Esophagus mucosa (tissue), 1 donor: ENCODE measurements at places on chromosomes 16 and 17.

DNA sequence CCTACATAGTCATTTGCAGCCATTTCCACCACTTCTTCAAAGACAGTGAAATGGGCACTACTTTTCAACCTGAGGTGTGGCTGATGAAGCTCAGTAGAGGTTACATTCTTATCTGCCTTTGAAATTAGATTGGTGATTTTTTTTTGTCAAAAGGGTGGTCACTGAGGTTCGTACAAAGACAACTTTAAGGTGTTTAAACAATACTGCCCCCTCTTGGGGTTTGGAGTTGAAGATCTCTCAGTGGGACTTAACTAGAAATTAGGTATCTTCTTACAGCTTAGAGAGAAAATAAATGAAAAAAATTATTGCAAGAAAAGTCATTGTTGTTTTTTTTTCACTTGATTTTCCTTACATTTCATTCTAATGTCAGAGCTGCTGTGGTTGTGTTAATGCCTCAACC, 713.2 kb downstream of the CDH11 start:
- no peak for ATAC-seq

GRCh38 chr17:79230576-79230975, 156.0 kb downstream of the ENGASE start:
- no peak for ATAC-seq

GRCh38 chr17:36213695-36214094, 2.8 kb downstream of the CCL4L2 start:
- ATAC-seq, result no peak

- no peak for ATAC-seq
Measured at GRCh38 chr17:48567209-48567608, 10.9 kb downstream of the HOXB4 start.

DNA sequence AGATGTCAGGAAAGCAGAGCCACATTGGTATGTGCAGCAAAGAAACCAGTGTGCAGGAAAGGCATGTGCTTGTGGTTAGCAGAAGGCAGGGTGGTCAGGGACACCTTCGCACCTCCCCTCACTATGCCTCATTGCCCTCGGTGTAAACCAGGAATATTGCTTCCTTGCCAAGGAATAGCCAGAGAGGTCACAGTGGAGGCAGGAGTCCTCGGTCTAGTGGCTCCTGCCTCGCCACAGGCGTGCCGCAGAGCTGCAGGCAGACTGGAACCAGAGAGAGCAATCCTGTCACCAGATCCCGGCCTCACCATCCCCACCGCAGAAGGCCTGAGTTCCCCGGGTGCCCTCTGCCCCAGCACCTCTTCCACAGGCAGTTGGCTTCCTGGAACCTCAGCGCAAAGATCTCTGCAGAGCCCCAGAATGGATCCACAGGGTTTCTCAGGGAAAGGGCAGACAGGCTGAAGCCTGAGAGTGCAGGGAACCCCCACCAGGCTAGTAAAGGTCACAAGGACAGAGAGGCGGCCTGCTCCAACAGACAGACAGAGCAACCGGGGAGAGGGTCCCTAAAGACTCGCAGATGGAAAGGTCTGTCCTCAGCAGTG, 21.6 kb downstream of the CCDC182 start:
- ATAC-seq, result no peak

GRCh38 chr17:18167421-18167820, 16.2 kb upstream of the ALKBH5 start:
- ATAC-seq, result no peak

DNA sequence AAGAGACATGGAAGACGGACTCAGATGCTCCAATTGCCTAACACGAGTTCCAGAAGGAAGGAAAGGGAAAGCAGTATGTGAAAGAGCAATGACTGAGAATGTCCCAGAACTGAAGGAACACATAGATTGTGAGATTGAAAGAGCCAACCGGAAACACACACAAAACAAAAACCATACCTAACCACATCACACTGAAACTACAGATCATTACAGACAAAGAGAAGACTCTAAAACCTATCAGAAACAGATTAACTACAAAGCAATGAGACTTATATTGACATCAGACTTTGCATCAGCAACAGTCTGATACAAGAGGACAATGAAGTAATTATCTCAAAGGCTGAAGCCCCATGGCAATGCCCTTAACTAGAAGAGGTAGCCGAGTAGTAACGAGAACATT, 45.6 kb upstream of the CLEC18B start:
- no peak for ATAC-seq

DNA sequence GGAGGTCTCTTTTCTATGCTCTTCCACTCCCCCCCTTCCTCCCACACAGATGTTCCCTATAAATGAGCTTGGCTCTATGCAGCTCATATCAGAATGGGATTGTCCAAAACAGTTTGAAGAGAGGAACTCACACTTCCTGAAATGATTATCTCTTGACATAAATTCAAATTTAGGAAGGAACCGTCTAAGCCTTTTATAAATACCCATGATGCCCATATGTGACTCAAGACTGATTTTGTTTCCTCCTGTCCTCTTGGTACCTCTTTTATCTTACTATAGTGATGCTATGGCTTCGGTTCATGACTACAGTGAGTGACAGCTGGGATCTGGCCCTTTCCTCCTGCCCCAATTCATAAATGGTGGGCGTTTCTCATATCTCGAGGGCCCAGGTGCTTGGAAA, 16.6 kb upstream of the TERF2 start:
- no peak for ATAC-seq

GRCh38 chr17:37731056-37731455, 13.8 kb downstream of the HNF1B start:
- ATAC-seq, result no peak

GRCh38 chr17:4959261-4959965, 8.2 kb downstream of the SPAG7 start:
- ATAC-seq, result peak; percentile 2

GRCh38 chr17:43829738-43830137, 3.2 kb downstream of the MPP3 start:
- no peak for ATAC-seq

DNA sequence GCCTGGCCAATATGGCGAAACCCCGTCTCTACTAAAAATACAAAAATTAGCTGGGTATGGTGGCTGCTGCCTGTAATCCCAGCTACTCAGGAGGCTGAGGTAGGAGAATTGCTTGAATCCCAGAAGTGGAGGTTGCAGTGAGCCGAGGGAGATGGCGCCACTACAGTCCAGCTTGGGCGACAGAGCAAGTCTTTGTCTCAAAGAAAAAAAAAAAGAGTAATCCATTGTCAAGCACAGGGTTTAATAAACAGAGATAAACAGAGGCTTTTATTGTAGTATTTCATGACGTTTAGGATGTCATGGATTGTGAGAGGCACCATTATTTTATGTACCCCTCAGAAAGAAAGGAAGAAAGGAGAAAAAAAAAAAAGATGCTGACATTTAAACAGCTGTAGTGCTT, 75.2 kb upstream of the RNU2-1 start:
- ATAC-seq, result no peak

GRCh38 chr17:63041722-63042121, 75.7 kb downstream of the TANC2 start:
- ATAC-seq, result peak; percentile 17

DNA sequence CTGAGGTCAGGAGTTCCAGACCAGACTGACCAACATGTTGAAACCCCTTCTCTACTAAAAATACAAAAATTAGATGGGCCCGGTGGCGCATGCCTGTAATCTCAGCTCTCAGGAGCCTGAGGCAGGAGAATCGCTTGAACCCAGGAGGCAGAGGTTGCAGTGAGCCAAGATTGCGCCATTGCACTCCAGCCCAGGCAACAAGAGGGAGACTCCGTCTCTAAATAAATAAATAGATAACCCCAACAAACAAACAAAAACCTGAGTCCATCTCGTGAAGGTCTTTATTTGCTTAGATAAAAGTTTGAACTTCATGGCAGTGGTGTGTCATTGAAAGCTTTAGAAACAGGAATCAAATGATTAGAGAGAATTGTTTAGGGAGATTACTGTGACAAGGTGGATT, 167.4 kb downstream of the BCAS3 start:
- ATAC-seq, result no peak

GRCh38 chr16:46582313-46582712, 38.9 kb downstream of the SHCBP1 start:
- ATAC-seq, result no peak

GRCh38 chr17:51640108-51640622, 379.8 kb downstream of the UTP18 start:
- peak; percentile 63 for ATAC-seq

DNA sequence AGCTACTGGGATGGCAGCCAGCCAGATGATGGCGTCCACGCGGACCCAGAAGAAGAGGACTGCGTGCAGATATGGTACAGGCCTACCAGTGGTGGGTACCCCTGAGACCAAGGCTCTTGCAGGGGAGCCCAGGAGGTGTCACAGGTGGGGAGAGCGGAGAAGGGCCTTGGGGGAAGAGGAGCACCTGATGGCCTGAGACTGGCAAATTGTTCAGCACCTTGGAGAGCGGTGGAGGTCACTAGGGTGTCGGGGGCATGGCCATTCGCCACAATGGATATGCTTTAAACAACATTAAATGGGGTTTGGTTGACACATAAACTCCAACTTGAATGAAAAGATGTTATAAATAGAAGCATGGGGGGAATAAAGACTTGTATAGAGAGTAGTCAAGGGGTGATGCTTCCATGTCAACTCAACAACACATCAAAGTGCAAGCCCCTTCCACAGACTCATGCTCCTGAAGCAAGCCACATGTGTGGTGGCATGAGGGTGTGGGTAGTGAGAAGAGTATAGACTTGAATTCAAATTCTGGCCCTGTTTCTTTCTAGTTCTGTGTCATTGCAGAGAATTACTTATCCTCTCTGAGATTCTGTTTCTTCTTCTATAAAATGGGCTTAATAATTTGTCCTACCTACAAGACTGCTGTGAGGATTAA, 22.2 kb downstream of the CLEC19A start:
- no peak for ATAC-seq

GRCh38 chr17:39813631-39814030, 50.5 kb downstream of the IKZF3 start:
- ATAC-seq, result no peak

DNA sequence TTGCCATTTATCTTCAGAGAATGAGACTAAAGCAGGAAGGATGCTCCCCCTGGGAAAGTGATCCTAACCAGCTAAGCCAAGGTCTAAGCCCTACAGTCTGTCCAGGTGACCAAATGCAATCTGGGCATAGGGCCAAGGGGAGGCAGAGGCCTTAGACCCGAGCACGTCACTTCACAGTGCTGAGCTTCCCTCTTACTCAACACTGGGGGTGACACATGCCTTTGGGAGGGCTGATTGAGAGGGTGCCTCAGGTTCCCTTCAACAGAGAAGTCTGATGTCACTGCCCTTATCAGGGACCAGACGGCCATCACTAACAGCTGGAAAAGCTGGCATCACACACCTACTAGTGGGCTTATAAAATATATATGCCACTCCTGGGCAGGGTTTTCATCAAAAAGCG, 4.0 kb downstream of the CIAO2B start:
- peak; percentile 47 for ATAC-seq

DNA sequence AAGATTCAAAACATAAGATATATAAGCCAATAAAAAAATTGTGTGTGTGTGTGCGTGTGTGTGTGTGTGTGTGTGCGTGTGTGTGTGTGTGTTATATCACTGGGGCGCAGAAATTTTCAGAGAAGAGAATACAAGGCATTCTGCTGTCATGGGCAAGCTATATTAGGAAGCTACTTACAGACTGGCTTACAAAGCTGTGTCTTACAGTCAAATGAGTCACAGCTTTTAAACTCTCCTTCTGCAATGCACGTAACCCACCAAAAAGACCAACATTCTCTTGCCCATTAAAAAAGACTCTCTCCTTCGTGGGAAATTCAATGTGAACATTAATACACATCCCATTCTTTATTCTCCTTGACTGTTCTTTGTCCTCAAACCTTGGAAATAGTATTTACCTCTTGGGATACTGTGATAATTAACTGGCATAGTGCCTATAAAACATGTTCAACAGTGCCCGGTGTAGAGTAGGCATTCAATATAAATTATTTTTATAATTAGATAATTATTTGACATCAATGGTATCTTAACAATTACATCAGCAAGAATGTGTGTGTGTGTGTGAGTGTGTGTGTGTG, 860.4 kb upstream of the SOX9 start:
- no peak for ATAC-seq

GRCh38 chr17:52202520-52203080, 44.1 kb upstream of the CA10 start:
- no peak for ATAC-seq
